ENCODE measurements at places on chromosomes 4 and X. TPM values are rescaled to one million over a fixed set of nuclear protein-coding genes. Genes with fewer than 3 reads are reported as not detected.

CDKL2 gene
- 0.92 TPM for total RNA-seq

SAT1 gene
- 305 TPM for total RNA-seq

SHROOM3 gene
- total RNA-seq: not detected

SPANXC gene
- not detected for total RNA-seq

RAI2 gene
- 1.5 TPM for total RNA-seq

PRPS2 gene
- total RNA-seq: 17.7 TPM

SLC4A4 gene
- total RNA-seq: 0.14 TPM

CYP4V2 gene
- total RNA-seq: 12.8 TPM

DNA sequence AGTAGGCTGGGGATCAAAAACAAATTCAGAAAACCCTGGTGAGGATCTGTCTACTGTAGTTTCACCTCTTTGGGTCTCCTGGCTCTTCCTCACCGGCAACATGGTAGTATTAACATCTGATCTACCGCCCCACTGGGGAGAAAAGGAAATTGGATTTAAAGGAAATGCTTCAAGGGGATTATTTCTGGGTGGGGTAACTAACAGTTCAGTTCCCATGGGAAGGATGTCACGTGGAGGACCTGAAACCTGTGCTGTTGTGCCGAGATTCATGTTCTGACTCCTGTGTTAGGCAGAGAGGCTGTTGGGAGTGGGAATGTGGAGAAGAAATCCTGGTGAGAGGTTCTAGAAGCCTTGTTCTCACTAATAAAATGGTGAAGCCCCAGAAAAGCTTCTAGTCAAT is 254.4 kb downstream of the BCOR start:
- no peak for DNase-seq

- no peak for DNase-seq
Measured at GRCh38 chr4:136742333-136742732, 790.0 kb downstream of the PCDH18 start.

GRCh38 chr4:106373026-106373425 is 4.4 kb upstream of the GIMD1 start:
- no peak for DNase-seq

- no peak for DNase-seq
Measured at GRCh38 chr4:54626113-54626512, 31.6 kb upstream of the KIT start.

DNA sequence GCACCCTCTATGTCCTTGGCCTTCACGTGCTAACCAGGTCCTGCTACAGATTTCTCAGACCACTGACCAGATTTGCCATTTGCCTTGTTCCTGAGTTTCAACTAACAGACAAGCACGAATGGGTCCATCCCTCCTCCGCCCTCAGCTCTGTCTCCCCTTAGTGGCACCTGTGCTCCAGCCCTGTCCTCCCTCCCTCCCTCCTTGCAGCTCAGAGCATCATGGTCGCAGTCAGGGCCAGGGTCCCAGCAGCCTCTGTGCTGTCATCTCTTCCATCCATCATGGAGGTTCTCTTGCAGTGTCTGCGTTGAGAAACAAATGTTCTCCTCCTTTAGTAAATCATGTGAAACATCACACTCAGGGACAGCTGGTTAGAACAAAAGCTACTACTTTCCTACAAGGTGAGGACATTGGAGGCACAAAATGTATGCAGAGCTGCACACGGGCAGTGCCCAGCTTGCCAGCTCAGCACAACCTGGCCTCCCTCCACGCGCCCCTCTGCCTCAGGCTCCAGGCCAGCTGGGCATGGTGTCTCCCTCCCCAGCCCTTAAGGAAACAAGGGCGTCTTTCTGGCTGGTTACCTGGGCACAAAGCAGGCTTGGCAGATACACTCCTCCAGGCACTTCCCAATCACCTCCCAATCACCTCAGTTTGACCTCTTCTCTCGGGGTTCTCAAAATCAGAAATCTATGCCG is 79.5 kb upstream of the ATP6AP2 start:
- DNase-seq: no peak

GRCh38 chr4:80091184-80091583 is 18.2 kb upstream of the ANTXR2 start:
- no peak for DNase-seq

GRCh38 chrX:54178100-54178940 is 4.7 kb downstream of the FAM120C start:
- DNase-seq: no peak

- DNase-seq: no peak
Measured at GRCh38 chr4:15742083-15742582, 36.0 kb upstream of the CD38 start.

DNA sequence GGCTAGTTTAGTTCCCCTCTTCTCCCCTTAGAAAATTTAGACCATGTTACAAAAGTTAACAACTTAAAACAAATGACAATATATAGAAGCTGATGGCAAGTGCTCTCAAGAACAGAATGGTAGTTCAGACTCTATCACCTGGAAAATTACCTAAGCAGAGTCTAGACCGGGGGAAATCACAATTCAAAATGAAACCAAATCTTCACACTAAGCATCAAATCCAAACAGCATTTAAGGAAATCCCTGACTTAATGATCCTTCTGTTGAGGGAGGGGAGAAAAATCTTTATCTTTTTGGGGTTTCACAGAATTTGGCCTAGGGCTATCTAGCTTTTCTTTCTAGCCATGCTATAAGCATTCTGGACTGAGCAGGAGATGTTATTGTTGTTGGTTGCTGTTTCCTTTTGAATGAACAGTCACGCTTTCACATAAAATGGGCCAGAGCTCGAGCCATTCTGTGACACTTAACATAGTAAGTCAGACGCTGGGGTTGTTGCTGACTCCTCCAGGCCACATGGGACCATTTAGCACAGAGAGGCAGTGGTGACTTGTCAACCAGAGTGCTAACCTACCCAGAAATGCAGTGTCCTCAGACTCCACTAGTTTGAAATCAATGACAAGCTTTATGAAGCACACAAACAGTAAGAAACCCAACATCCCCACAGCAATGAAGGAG is 16.0 kb upstream of the LSM6 start:
- no peak for DNase-seq

DNA sequence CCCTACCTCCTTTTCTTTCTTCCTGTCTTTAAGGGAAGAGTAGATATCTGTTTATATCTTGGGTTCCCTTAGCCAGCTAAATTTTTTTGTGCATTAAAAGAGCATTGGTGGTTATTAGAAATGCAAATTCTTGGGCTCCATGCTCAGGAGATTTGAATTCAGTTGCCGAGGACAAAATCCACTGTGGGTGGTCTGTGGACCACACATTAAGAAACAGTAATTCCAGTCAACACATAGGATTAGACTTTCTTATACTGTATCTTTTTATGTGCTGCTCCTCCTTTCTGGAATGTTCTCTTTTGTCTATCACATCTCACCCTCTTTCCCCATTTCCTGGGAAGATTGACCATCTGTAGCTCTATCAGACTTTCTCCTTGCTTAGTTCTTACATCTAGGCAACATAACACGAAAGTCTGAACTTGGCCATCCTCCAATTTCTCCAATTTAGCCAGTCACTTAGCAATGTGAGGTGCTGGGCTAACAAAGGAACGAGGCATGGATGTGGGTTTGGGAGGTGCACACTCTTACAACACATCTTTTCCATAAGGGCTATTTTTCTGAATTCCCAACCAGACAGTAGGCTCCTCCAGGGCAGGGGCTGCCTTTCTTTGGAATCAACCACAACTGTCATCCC is 5.3 kb upstream of the PDLIM3 start:
- no peak for DNase-seq

DNA sequence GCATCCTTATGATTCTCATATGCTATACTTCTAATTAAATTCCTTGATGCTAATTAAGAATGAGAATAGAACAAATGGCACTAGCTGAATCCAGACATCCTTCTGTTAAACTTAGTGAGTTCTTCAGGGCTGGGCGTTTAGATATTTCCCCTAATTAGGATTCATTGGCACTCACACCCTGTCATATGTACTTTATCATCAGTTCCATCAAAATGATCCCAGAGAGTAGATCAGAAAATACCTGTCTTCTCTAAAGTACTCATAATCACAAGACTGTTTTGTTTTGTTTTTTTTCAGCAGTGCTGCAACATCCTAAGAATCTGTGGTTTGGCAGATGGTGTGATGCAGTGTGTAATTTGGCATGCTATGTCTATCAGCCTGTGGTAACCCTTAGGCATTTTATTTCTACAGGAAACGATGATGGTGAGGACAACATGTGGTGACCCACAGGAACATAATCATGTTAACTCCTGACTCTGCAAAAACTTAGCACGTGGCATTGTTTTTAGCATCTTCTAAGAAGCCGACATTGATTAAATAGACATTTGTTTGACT is 2528.4 kb downstream of the ARAP2 start:
- no peak for DNase-seq

- DNase-seq: no peak
Measured at GRCh38 chrX:10404436-10404835, 215.9 kb downstream of the MID1 start.

GRCh38 chrX:139008185-139008584 is 296.7 kb upstream of the FGF13 start:
- DNase-seq: no peak
